ENCODE measurements at places on chromosomes 3 and 15. TPM values are rescaled to one million over a fixed set of nuclear protein-coding genes. Genes with fewer than 3 reads are reported as not detected.

GRCh38 chr3:174431717-174432116 lies 427.4 kb upstream of the NAALADL2 start:
- peak; percentile 26 for DNase-seq

DNA sequence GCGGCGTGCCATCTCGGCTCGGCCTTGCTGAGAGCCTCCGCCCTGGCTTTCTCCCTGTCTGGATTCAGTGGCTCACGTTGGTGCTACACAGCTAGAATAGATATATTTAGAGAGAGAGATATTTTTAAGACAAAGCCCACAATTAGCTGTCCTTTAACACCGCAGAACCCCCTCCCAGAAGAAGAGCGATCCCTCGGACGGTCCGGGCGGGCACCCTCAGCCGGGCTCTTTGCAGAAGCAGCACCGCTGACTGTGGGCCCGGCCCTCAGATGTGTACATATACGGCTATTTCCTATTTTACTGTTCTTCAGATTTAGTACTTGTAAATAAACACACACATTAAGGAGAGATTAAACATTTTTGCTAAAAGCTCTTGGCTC lies 54.1 kb downstream of the PLXNA1 start:
- no peak for DNase-seq

GRCh38 chr3:61772456-61772855 lies 211.1 kb downstream of the PTPRG start:
- no peak for DNase-seq

The ZNF80 gene
- not detected for total RNA-seq

- no peak for DNase-seq
Observed at GRCh38 chr3:50255251-50255615, 13.7 kb upstream of the SEMA3B start.

- DNase-seq, result no peak
Observed at GRCh38 chr3:46496746-46497555, 825 bp upstream of the RTP3 start.

The CHRNA7 gene
- total RNA-seq, result 8.9 TPM

GRCh38 chr3:167705840-167706239 lies 28.9 kb downstream of the PDCD10 start:
- no peak for DNase-seq

The NANOGP8 gene
- not detected for total RNA-seq

DNA sequence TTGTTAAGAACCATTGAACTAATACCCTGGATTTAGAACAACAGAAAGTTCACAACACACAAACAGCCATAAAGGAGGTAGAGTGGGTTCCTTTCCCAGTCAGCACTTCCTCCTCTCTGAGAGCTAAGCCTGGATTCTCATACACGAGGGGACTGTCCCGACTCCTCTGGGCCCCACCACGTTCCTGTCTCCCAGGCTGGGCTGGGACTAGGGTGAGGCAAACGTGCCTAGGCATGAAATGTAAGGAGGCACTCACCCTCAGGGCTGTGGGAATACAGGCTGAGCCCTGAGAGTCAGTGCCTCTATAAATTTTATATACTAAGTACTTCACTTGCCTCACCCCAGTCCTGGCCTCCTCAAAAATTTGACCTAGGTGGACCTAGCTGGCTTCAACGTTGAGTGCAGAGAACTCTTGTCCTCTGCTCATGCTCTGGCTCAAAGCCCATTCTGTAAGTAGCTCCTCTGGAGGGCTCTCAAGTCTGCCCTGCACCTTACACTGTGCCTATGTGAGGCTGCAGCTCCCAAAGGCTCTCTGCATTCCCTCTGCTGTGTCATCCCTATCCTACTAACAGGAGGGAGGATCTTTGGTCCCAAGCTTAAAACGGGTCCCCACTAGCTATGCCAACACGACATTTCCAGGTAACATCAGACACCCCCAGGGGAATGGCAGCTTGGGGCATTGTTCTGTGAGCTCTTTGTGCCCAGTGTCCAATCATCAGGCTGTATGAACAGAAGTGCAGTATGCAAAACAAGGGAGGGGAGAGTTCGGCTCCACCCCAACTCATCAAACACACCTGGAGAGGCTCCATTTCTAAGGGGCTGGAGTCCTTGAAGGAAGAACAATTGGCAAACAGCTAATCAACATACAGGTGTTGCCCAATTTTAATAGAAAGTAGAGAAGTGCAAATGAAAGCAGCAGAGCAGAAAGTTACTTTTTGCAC lies 233.2 kb downstream of the RPLP1 start:
- no peak for DNase-seq

All from SJCRH30 (cell line).